KBM-7 (cell line): ENCODE measurements at places on chromosomes 5 and 9.

DNA sequence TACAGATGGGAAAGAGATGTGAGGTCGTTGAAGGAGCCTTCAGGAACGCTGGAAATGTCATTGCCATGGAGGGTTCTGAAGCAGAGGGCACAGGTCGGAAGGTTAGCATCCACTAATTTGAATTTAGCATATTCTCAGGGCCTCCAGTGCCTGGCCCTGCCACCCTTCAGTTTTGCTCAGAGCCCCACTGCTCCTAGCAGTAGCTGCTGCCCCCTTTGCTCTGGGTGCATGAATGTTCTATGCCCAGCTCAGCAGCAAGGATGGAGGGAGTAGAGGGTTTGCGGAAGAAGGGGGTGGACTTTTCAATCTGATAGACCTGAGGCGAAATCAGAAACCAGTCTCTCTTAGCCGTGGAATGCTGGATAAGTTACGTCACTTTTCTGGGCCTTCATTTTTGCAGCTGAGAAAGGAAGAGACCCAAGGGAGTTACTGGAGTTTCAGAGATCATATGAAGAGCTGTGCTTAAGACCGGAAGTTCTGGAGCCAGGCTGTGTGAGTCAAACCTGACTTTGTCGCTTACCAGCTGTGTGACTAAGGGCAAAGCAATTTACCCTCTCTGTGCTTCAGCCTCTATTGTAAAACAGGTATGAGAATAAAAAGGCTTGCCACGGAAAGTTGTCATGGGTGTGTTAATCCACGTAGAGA is 133.2 kb upstream of the PANK3 start:
- DNase-seq: no peak

DNA sequence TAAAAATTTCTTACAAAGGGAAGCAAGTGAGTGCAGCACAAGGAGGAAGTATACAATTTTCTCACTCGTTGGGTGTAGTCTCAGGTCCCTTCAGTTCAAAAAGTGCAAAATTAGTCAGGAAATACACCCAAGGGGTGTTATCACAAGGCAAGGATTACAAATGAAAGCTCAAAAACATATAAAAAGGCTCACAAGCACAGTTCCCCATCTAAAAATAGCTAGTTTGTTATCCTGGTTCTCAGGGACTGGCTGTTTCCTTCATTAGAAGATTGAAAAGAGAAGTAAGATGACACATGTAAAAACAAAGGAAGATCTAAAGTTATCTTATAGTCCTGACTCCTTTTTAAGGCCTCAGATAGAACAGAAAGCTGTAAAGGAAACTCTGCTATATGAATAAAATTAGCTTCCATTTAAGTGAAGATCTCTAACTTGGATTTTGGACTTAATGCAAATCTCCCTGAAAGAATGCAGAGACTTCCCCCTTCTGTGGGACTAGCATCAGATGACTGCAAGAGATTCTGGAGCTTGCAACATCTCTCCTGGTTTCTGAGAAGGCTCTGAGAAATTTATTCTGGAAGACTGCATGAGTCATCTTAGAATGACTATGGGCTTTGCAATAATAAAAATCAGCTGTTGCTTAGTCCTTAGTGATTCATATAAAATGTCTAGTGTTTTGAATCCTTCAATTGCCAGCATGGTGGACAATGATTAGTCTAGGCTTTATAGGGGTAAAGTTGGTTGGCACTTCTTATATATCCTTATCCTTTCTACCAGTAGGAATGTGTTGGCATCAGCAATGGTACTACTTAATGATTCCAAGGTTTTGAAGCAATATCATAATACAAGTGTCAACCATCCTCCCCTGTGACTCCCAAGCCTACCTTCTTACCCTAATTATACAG is 25.4 kb downstream of the DAB2 start:
- peak; percentile 90 for DNase-seq

- DNase-seq: no peak
Observed at GRCh38 chr9:90007516-90008440, 403.0 kb downstream of the GADD45G start.

GRCh38 chr9:36443581-36443980 is 43.5 kb upstream of the RNF38 start:
- DNase-seq: no peak

- no peak for DNase-seq
Observed at GRCh38 chr9:115212832-115213231, 94.9 kb upstream of the TNC start.

DNA sequence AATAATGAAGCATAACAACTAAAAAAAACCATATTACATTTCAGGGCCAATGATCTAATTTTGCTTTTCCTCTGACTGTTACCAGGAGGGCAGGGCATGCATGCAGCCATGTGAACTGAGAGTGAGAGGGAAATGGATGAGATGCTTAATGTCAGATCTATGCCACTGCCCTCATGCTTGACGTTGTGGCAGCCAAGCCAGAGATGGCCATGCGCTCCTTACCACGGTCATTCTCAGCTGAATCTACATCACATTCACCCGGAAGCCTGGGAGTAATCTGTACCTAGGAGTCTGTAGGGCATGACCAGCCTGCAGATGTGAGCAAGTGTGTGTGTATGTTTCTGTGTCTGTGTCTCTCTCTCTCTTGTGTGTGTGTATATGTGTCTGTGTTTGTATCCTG is 183.7 kb downstream of the KDM4C start:
- no peak for DNase-seq

DNA sequence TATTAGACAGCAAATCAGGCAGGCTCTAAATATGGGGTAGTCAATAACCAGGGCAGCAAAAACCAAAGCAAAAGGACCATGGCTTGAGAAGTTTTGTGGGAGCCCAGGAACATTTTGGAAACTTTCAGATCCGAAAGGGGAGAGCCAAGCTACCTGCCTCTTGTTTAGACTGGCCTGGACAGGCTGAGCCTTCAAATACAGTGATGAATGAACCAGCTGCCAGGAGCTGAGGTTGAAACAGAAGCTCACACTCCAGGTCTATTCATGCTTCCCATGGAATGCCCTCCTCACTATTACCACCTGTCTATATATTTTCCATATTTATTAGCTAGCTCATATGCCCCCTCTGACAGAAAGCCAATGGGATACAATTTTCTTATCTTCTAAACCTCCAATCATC is 150.8 kb upstream of the SLC44A1 start:
- no peak for DNase-seq

- DNase-seq: no peak
Observed at GRCh38 chr5:5165541-5166002, 25.4 kb downstream of the ADAMTS16 start.

GRCh38 chr5:173829826-173830225 is 58.3 kb upstream of the CPEB4 start:
- no peak for DNase-seq

DNA sequence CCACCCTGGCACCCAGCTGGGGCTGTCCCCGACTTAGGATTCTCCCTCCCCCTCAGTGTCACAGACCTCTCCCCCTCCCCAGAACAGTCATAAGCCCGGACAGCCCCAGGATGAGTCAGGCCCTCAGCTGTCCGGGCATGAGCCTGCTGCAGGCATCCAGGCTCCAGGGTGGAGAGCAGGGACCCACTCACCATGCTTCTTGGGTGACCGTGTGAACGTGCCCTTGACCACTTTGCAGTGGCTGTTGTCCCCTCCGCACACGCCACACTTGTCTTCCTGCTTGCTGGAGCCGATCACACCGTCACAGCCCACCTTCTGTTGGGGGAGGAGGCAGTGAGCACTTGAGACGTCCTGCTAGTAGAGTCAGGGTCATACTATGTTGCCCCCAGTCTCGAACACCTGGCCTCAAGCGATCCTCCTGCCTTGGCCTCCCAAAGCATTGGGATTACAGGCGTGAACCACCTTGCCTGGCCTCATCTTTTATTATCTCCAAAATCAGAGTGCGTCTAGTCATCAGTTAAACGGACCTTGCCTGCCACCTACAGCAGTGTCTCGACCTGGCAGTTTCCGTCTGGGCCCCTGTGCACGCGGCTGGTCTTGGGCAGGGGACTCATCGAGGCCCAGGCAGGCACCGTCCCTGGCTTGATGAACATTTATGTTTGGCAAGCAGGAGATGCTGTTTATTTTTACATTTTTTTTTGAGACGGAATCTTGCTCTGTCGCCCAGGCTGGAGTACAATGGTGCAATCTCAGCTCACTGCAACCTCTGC is 72.6 kb downstream of the ZNF354C start:
- no peak for DNase-seq

DNA sequence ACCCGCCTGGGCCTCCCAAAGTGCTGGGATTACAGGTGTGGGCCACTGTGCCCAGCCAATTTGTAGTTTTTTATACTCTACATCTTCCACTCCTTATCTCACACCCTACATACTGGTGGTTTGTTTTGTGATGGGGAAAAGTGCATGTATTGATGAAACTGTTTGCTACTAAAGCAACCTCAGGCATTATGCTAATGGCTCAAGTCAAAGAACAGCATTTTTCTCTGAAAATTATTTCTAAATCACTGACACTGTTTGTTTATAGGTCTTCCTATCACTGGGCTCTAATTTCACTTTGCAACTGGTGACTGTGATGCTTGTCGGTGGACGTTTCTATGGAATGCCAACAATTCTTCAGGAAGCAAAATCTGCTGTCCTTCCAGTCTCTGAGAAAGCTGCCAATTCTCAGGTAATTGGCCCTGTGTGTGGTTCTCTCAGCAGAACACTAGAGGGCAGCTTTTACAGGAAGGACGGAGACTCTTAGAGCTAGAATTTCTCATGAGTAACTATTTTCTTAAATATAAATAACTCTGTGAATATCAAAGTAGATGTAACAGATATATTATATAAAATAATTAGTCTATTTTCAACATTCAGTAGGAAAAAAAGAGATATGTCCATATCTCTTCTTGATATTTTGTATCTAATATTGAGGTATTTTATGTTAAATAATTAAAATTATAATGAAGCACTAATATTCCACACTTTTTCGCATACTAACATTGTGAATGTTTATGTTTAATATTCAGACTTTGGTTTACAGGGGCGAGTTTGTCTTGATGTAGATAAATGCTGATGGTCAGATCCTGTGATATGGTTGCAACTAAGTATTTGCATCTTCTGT is 244.1 kb downstream of the ADGRV1 start:
- DNase-seq: peak; percentile 38

DNA sequence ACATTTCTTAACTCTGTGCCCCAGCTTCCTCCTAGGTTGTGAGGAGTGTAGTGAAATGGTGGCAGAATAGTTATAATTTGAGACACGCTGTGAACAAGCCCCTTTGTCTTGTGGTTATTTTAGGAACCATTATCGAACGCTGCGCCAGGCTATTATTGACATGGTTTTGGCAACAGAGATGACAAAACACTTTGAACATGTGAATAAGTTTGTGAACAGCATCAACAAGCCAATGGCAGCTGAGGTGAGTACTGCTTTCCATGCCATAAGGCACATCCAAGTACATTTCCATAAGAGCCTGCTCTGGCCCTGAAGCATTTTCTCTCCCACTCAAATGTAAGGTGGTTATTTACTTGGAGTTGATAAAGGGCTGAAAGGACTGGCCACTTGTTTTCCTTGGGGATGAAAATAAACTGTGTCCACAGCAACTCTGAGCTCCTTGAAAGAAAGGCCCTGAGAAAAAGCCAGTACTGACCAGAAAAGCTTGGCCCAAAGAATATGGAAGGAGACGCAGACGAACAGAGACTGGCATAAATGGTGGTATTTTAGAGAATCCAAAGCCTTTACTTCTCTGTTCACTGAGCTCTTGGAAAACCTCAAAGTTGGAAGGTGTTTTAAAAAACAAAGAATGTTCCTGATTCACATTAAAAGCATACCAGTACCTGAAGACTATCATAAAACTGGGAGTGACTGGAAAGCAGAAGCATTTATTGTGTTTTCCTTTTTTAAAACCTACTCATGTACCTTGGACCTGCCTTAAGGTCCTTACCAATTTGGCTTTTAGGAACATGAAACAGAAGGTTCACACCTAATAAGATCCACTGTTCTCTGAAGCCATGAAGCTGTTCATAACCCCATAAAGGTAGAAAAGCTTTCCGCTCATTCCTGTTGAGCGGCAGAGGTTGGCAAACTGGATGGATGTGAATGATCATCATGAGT is 72.2 kb downstream of the WDR41 start:
- no peak for DNase-seq

DNA sequence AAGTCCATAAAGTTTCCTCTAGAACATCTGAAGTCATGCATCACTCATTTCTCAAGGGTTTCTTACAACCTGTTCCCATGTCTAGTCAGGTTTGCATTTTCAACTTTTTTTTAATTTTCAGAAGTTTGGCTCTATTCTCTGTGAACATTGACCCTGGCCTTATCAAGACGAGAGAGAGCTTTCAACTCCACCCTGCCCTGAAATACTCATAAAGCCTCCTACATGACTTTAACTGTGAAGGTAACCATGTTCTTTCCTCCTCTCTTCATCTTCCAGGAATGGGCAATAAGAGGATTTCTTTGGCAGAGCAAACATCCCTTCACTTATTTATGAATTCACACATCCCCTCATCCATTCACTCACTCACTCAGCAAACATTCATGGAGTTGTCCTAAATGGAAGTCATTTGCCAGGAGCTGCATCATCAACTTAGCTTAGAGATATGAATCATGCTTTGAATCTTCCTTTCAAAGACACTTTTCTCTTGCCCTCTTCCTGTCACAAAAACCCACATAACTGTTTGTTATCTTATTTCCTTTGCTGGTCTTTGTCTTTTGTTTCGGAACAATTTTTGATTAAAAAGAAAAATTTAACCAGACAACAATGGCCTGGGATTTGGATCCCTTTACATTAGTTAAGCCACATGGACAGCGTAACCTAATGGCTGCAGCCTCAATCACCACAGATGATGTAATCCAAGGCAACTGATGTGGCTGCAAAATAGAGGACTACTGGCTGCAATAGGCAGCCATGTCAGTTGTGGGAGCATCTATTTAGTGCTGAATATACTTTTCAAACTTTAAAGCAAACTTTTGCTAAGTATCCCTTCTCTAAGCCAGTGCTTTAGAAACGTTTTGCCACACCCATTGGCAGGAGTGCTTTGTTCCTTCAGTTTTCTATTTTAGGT is 43.0 kb upstream of the GNAQ start:
- DNase-seq: peak; percentile 11

DNA sequence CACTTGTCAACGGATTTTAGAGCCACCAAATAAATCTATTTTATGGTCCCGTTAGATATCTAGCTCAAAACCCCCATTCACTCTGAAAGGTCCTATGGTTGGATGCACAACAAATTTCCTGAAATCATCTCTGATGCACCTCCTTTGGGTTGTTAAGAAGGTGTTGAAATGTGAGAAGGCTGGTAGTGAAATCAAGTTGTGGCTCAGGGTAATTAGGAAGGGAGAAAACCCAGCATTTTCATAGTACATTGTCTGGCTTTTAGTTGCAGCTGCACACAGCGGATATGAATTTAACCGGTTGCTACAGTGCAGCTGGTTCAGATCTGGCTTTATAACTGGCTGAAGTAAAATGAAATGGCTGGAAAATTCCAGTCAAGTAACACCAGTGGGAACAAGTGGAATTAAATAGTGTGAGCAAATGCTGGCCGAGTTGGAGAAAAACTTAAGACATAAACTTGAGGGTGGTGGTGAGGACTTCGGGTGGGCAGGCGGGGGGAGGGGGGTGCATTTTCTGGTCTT is 17.6 kb downstream of the RGMB start:
- no peak for DNase-seq

- no peak for DNase-seq
Observed at GRCh38 chr5:72499730-72500129, 7.5 kb downstream of the ZNF366 start.

DNA sequence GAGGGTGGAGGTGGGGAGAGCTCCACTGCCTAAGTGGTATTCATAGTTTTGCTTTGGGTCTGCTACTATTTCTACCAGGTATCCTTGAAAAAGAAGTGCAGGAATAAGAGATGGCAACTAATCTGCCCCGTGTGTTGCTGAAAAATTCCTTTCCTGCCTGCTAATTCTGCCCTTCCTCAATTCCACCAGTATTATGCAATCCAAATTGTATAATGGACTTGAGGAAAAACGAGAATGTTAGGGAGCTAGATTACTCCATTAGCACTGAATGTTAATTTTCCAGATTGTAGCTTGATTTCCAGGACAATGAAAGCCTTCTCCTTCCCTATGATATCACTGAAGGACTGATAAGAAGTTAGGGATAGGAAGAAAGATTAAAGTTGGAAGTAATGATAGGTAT is 16.9 kb downstream of the ADAM19 start:
- DNase-seq: no peak
